ENCODE measurements at places on chromosomes 7 and 10.

DNA sequence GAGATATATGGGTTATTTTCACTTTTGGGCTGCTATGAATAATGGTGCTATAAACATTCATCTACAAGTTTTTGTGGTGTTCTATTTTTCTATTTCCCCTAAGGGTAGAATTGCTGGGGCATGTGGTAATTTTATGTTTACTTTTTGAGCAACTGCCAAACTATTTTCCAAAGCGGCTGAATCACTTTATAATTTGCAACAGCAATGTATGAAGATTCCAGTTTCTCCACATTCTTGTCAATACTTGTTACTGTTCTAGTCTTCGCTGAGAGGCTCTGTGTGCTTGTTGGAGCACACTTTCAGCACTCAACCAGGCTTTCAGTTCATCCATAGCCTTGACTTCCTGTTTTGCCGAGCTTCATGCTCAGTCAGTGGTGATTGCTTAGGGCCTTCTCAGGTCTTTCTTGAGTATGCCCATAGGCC lies 39.0 kb downstream of the ADK start:
- peak; percentile 51 for DNase-seq

DNA sequence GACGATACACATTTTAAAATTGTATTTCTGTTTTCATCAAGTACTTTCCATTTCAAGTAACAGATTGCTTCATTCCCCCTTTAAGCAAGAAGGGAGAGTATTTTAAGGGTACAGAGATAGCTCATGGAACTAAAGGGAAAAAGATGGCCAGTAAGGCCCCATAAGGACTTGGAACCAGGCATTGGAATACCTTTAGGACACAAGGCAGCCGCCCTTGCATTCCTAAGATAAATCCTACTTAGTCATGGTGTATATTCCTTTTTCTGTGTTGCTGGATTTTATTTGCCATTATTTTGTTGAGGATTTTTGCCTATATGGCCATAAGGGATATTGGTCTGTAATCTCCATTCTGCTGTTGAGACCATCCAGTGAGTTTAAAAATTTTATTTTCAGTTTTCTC lies 49.2 kb downstream of the BTRC start:
- DNase-seq: no peak

- no peak for DNase-seq
Measured at GRCh38 chr7:45939574-45939973, 18.5 kb upstream of the IGFBP3 start.

GRCh38 chr10:3203016-3203811 lies 30.6 kb upstream of the PITRM1 start:
- no peak for DNase-seq

DNA sequence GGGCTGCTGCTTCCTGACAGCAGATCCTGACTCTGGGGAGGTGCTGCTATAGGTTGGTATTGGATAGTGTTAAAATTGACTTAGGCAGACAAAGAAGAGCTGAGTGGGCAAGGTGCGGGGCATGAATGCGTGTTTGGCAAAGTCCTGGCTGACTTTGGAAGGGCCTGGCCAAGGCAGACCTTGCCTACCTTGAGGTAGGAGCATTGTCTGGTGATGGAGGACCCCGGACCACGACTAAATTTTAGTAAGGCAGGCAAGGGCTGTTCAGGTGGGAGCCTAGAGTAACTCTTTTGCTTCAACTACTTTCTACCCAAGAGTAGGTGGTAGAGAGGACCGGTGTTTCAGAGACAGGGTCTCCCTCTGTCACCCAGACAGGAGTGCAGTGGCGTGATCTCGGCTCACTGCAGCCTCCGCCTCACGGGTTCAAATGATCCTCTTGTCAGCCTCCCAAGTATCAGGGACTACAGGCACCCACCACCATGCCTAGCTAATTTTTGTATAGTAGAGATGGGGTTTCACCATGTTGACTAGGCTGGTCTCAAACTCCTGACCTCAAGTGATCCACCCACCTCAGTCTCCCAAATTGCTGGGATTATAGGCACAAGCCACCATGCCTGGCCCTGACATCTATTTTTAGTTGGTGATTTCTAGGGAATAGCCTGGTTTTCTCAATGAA lies 12.2 kb upstream of the LAT2 start:
- DNase-seq: peak; percentile 54

DNA sequence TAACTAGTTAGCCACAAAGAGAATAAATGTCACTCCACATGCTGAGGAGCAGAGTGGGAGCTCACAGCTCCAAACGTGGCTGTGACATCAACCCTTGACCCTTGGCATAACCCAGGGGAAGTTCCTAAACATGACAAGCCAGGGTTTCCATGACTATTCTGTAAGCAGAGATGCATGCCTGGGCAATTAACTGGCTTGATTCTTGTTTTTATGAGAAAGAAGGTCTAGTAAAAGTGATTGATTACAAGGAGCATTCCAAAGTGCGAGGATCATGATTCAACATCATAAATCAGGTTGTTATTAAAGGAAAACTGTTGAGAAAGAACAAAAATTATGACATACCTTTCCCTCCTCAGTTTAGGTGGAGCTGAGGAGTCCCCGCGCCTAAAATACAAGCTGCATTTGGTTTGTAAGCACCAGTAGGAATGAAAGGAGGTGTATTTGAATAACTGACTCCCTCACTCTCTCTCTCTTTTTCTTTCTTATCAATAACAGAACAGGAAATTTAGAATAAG lies 108.4 kb downstream of the SFMBT2 start:
- peak; percentile 56 for DNase-seq

GRCh38 chr7:69603937-69604494 lies 5.7 kb downstream of the AUTS2 start:
- DNase-seq: no peak

DNA sequence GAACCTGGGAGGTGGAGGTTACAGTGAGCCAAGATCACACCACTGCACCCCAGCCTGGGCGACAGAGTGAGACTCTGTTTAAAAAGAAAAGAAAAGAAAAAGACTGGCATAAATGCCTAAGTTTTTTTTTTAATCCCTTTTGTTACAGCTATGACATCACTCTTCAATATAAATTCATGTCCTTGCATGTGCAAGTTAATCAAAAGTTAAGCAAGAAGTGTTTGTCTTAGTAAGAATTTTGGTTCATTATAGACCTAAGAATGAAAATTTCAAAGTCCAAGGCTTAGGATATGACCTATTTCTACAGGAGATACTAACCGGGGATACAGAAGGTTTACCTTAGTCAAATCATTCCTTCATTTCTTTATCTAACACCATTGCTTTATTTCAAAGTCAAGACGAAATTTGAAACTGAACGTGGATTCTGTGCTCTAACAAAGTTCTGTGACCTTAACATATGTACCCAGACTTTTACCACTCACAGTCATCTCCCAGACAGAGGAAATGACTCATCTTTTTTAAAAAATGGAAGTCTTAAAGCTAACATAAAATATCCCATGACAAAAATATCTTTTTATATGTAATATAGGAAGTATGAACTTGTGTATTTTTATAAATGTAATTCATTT lies 29.3 kb upstream of the ITGB8 start:
- DNase-seq: peak; percentile 68

DNA sequence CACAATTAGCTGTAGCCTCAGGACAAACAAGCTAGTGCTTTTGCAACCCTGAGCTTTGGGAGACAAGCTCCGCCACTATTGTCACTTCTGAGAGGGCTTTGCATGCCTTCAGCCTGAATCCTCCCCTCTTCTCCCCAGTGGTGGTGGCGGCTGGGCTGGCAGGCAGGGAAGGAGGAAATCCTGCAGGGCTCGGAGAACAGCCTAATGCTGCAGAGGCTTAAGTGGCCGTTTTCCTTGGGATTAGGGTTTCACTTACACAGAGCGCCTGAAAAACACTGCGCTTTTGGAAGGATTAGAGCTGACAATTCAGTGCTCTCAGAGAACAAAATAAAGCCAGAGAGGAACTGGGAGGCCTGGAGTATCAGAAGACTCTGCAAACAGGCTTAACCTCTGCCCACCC lies 71.3 kb downstream of the PAX2 start:
- DNase-seq: no peak

GRCh38 chr10:17003151-17003550 lies 126.5 kb downstream of the CUBN start:
- no peak for DNase-seq

GRCh38 chr7:69762821-69763352 lies 164.6 kb downstream of the AUTS2 start:
- DNase-seq: no peak

- no peak for DNase-seq
Measured at GRCh38 chr7:91045606-91046005, 218.6 kb upstream of the FZD1 start.

DNA sequence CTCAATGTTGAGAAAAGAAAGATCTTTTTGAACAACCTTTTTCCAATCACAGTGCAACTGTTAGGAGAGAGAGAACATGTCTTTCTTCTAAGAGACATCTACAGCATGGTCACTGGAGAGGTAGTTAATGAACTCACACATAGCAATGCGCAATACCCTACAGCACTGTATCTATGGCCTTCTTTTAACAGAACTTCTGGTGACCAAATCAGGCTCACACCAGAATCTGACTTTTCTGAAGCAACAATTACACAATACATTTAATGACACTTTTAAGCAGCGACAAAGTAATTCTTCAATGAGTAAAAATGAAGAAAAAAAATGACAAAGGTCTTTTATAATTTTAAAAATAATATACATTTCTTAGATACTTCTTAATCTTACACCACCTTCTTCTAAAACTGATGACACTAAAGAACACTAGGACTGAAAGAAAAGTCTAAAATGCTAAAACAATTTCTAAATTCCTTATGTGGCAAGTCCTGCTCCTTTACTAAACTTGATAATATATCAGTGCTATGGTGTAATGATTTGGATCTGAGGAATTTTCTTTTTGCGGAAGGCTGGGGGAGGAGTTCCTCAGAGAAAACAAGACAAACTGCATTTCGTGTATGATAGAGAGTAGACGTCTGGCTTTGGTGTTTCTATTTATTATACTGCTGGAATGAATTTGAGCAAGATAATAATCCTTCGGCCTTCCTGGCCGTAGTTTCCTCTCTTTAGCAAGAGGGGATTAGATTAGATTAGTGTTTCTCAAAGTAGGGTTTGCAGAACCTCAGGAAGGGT lies 166.3 kb downstream of the ZNF438 start:
- no peak for DNase-seq

GRCh38 chr10:132100556-132101349 lies 35.0 kb downstream of the JAKMIP3 start:
- no peak for DNase-seq

DNA sequence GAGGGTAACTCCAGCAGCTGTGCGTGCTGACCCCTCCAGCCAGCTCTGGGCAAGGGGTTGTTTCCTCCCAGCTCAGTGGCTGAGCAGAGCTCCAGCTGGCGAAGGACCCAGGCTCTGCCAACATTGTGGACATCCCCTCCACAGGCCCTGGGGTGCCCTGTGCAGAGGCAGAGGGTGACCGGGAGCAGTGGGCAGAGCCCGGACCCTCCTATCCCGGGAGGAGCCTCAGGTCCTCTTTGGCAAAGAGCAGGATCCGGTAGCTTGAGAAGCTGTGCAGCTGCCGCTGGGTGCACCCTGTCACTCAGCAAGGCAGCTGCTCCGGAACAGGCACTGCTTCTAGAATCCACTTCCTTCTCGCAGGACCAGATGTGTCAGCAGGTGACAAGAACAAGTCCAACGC lies 175.9 kb downstream of the EBF3 start:
- DNase-seq: no peak

DNA sequence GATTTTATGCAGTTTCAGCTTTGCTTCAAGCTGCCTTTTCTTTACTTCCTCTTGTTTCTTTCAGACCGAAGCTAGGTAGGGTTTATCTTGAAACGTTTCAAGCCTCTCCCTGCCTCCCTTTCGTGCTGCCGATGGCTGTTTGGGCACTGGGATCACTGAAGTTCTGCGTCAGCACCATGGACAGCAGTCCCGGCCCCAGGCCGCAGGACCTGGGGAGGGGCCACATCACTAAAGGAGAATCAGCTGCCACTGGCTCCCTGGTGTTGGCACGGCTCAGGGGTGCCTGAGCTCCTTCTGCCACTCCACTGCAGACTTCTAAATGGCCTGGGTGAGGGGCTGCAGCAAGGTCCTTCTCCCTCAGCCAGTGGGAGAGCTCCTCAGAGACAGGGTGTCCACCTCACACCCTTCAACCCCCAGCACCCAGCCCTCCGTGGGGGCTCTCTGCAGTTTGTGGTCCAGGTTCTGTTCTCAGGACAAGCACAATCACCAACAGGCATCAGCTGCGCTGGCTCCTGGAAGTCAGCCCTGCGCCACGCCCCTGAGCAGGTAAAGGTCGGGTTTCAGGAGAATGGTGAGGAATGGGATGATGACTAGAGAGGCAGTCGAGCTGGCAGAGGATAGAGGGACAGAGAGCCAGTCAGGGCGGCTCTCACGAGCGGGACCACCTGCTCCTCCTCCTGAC lies 387.2 kb downstream of the TCERG1L start:
- no peak for DNase-seq

GRCh38 chr7:2621948-2622640 lies 9.7 kb upstream of the TTYH3 start:
- no peak for DNase-seq

GRCh38 chr10:88617772-88618300 lies 31.3 kb downstream of the LIPJ start:
- no peak for DNase-seq

DNA sequence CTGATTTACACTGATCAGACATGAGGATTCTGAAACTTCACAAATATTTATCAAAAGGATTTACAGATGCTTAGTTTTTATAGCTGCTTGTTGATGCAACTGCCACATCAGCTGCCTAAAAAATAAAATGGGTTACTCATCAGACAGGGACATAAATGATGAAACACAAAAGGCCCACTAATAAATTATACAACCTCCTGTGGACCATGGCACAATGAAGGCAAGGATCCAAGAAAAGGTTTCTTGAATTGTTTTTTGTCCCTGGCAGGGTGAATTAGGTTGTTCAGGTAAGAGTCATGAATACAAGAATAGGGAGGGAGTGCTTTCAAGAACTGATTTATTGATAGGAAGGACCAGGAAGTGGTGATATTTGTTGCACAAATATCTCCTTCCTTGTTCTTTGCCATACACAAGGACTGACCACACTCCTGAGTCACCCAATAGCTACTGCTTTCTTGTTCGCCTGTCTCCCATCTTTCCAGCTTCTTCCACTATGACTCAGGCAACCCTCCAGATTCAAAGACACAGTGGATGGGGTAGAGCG lies 234.5 kb downstream of the AHR start:
- DNase-seq: peak; percentile 37

DNA sequence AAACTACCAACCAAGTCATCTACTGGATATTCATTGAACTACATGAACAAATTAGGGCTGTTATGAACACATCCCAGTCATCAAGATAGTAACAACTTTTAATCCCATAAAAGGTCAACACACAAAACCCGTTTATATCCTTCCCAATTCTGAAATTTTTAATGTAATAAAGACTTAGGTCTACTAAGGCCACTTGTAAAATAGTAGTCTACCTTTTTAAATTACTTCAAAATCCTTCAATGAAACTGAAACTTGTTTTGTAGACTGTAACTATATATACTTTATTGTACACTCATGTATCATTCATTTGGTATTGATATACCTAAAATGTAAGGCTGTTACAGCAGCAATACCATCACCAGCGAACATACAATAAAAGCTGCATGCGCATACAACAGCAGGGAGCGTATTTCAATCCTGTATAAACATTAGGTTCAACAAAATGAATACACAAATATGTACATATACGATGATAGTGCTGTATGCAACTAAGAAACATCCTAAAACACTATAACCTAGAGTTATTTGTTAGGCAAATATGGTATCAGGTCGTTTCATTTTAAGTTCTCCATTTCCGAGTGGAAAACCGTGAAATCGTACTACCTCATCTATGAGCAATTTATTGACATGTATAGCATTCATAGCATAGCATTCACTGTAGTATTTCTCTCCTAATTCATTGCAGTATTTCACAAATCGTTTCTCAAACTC lies 973 bp downstream of the ATAD1 start:
- no peak for DNase-seq
